ENCODE measurements at places on chromosomes 1 and 21.

DNA sequence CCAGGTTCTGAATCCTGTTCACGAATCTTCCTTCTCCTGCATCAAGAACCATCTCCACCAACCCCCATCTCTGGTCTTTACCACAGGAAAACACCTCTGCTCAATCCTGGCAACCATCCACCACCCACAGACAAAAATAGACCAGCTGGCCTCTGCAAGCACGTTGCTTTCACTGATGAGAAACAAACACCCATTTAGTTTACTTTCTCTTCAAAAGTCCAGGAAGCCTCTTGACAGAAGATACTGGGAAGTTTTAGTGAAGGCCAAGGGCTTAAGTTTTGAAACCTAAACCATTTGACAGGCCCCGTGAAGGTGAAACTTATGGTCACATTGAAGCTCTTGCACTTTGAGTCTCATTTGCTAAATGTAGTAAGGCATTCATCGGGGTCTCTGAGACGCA lies 122.6 kb upstream of the PPP2R5A start:
- peak; percentile 8 for DNase-seq

DNA sequence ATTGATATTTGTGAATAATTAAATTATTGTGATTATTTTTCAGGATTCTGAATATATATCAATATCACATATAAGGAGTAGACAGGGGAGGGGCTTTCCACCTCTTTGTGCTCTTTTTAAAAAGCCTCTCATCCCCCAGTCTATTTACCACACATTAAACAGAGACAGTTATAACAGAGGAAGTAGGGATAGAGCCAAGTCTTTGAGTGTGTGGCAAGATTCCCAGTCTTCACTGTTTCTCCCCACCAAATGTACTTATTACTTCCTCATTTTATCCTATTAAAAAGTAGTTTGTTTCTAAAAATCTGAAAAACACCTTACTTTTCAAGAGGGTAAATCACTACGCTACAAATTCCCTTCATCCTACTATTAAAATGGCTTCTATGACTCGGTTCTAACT lies 46.7 kb downstream of the EPS15 start:
- DNase-seq = no peak

- DNase-seq = no peak
These were observed 146.4 kb upstream of the LRRC7 start for GRCh38 chr1:69421286-69421685.

DNA sequence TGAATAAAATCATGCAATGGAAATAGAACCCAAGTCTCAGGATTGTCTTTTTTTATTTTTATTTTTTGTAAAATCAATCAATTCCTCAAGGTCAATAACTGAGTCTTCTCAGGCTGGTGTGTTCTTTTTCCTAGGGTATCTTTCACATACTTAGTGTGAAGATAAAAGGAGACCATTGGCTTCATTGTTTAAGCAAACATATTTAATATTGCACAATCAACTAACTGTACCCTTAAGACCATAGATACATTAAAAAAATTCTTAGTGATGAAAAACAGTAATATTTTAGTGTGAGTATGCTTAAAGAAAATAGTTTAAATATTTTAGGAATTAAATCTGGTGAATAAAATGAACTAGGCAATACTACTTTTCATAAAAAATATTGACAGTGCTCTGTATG lies 31.4 kb downstream of the PDE4B start:
- no peak for DNase-seq

DNA sequence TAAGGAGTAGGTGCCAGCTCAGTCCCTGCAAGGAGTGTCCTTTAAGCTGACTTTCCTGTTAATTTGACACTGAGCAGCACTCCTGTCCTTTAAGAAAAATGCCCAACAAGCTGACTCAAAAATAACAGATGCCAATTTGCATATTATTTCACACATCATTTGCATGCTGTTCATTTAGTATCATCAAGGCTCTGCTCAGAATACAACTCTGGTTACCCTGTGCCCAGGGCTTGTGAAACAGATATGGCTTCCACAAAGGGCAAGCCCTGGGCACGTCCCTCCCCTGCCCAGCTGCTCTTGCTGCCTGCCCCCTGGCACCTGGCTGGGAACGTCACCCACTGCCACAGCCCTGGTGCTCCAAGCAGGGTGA lies 10.3 kb downstream of the KCNN3 start:
- DNase-seq = no peak

- DNase-seq = no peak
These were observed 107.4 kb upstream of the EDN2 start for GRCh38 chr1:41591891-41592290.

DNA sequence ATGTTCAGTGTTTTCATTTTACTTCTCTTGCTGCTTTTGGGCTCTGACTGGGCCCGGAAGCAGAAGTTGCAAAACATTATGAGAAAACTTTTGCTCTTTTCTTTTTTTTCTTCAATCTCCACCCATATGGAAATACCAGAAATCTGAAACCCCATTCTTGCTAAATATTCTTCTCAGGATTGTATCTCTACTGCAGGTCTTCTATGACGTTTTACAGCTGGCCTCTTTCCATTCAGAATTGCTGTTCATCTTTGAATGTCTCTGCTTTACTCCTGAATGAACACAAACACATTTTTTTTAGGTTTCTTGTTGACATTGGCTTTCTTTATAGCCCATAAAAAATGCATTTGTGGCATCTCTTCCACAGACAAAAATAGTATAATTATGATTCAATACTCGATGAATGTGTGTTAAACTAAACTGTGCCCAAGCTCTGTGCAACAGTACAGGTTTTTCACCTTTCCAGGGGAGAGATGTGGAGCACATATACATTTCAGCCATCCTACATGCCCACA lies 18.8 kb downstream of the PTPRC start:
- DNase-seq = peak; percentile 100

DNA sequence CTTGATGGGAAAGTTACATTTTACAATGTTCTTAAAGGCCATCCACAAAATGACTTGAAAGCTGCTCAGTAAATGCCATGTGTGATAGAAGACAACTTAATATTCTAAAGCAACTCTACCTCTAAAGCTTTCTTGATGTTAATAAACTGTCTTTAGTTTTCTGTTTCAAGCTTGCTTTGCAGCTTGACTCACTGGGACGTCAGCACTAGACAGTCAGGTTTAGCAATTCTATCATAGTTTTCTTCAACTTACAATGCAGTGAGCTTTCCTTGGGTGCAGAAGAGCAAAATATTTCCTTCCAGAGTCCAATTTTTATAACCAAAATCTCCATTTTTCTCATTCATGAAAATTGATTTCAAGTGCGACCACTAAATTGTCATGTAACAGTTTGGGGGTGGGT lies 273.1 kb downstream of the NTNG1 start:
- DNase-seq = no peak

GRCh38 chr21:19197950-19198349 lies 794.4 kb upstream of the TMPRSS15 start:
- no peak for DNase-seq

- no peak for DNase-seq
These were observed 129.0 kb downstream of the TGFB2 start for GRCh38 chr1:218474128-218474527.

DNA sequence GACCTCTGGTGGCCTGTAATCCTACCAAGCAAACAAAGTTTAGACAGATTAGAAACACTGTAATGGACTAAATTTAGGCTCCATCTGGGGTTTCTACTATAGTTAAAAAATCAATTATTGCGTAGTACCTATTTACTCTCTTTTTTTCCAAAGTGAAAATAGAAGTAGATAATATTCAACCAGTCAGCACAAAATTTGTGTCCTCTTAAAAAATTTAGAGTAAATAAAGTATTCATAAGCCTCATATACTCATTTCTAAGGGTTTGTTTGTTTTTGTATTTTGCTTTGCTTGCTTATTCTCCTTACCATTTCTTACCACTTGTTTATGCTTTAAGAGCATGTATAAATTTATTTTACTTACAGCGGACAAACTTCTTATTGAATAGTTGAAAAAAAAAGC lies 54.5 kb downstream of the NCAM2 start:
- DNase-seq = no peak

- DNase-seq = no peak
These were observed 101.6 kb upstream of the TARDBP start for GRCh38 chr1:10910681-10911489.

GRCh38 chr21:35855484-35855883 lies 204.8 kb downstream of the SETD4 start:
- peak; percentile 41 for DNase-seq

GRCh38 chr1:36805979-36806640 lies 228.2 kb downstream of the GRIK3 start:
- no peak for DNase-seq

DNA sequence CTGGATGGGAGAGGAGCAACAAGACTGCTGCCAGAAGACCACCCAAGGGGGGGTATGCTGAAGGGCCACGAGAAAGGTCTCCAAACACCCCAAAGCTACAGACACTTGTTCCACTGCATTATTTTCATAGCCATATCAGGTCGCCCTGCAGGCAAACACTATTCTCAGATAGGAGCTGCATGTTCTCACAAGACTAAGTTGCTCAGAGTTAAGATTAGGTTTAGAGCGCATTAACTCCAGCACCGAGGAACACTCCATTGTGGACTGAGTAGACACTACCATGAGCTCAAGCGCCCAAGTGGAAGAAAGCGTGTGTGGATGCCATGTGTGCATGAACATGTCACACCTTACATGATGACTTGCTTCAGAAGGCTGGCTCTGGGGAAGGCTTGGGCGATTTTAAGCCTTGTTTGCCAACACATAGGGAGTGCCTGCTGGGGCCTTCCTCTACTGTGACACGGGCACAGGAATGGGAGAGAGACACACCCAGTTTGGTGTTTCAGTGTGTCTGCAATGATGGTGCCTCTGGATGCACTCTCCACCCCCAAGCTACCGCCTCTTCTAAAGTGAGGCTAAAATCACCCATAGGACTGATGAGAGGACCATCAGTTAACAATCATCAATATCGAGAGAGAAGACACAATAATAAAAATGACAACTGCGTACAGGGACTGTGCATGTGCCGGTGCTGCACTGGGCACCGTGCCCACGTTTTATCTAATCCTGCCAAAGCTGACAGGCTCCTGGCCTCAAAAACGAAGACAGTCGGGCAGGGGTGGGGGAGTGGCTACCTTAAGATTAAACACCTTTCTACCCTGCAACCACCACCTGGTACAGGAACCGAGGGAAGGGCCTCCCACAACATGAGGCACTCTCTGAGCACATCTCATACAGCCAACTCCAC lies 34.9 kb downstream of the SSBP3 start:
- no peak for DNase-seq

DNA sequence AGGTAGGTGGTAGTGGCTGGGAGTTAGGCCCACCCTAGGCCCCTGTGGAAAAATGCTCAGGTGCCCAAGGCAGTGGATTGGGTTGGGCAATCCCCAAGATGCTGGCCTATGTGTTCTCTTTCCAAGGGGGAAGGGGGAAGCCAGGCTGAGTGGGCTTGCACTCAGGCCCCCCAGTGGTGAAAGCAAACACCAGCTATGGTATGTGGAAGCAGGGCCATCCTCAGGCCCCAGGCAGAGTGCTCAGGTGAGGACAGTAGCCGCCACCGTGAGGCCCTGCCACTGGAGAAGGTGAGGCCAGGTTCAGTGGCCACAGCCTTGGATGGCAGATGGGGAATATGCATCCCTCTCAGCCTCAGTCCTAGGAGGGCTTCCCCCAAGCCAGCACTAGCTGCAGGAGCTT lies 11.8 kb downstream of the LY9 start:
- no peak for DNase-seq

- no peak for DNase-seq
These were observed 141.4 kb upstream of the ETS2 start for GRCh38 chr21:38664315-38664714.

- DNase-seq = no peak
These were observed 36.1 kb upstream of the PRKACB start for GRCh38 chr1:84107955-84108354.

DNA sequence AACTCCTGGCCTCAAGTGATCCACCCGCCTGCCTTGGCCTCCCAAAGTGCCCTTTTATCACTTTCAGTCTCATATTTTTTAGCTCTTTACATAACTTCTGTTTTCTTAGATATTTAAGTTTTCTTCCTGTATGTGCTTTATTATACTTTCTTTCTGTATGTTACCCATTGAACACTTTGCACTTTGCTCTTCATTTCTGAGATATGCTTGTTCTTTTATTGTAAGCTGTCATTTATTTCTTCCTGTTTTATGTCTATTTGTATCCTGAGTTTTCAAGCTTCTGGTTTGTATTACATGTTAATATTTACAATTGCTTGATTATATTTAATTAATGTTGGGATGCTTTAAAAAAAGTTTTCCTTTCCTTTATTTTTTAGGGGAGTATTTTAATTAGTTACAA lies 35.7 kb downstream of the ZSCAN20 start:
- no peak for DNase-seq

- no peak for DNase-seq
These were observed 108.2 kb downstream of the MRPS6 start for GRCh38 chr21:34181431-34182039.

DNA sequence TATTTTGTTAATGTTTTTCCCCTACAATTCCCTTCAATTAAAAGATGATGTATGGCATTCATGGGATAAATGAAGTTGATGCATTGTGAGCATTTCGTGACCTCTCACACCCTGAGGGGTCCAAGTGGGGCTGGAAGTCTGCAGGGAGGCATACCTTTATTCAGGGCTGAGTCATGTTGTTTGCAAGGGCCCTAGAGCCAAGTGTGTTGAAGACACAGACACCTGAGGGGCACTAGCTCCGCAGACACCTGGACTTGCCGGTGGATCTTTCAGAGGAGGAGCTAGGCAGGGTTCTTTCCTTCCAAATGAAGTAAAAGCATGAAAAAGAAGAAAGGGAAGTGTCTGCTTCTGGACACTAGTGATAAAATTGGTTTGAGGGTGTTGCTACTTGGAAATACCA lies 57.0 kb upstream of the RGS7 start:
- no peak for DNase-seq

GRCh38 chr1:225870911-225871310 lies 11.3 kb downstream of the TMEM63A start:
- DNase-seq = no peak

DNA sequence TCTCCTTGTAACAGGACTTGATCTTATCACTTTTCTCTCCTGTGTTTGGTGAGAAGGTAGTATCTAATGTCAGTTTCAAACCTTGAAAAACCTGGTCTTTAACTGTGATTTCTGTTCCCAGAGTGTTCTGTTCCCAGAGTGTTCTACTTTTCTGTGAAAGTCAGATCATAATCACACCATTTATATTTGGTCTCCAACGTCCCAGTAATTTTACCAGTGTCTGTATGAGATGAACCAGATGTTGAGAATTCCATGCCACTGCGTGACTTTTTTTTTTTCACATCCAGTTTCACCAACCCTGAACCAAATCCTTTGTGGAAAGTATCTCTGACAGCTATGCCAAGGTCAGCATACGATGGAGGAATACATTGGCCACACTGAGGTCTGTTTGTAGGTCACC lies 365.2 kb downstream of the USP25 start:
- DNase-seq = no peak

GRCh38 chr1:170192546-170192945 lies 46.8 kb downstream of the NTMT2 start:
- DNase-seq = no peak

- DNase-seq = no peak
These were observed 1.7 kb downstream of the KRTAP10-3 start for GRCh38 chr21:44556879-44557278.

DNA sequence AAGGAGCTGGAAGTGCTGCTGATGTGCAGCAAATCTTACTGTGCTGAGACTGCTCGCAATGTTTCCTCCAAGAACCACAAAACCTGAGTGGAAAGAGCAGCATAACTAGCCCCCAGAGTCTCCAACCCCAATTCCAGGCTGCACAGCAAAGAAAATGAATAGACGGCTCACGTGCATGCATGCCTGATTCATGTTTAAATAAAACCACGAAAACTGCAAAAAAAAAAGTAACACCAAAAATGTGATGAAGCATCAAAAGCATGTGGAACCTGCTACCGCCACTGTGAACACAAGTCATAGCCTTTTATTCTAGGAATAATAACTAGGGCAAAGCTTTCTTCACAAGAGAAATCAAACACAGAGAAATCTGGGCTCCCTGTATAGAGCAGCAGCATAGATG lies 9.6 kb upstream of the TRNP1 start:
- no peak for DNase-seq
